H1 (cell line): ENCODE measurements at places on chromosomes 4 and X. TPM values are rescaled to one million over a fixed set of nuclear protein-coding genes. Genes with fewer than 3 reads are reported as not detected.

DNA sequence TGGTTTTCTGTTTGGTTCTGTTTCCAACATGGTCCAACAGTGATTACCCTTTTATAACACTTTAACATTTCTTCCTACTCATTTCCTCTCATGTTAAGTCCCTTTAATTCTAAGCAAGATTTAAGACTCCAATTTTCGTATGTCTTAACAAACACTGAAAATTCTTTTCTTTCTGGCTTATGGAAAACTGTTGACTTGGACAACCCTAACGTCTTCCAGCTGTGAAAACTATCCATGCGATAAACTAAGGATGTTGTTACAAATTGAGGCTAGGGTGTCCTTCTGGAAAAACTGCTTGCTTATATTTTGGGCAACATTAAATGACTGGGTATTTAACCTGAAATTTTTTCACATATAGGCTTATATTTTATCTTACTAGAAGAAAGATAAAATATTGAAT lies 33.9 kb upstream of the RTL3 start:
- no peak for DNase-seq

GRCh38 chrX:77276742-77277141 lies 170.4 kb upstream of the FGF16 start:
- DNase-seq, result no peak

Gene NDST4
- 0.02 TPM in 1 of 2 replicates, not detected in the other for polyA plus RNA-seq

Gene TLR3
- polyA plus RNA-seq, result 0.72 and 1.00 TPM in 2 replicates

- no peak for DNase-seq
Measured at GRCh38 chrX:47662144-47662657, 3.2 kb upstream of the UXT start.

- no peak for DNase-seq
Measured at GRCh38 chr4:61921920-61922319, 721.8 kb downstream of the ADGRL3 start.

GRCh38 chr4:156109943-156110900 lies 156.6 kb upstream of the CTSO start:
- no peak for DNase-seq

DNA sequence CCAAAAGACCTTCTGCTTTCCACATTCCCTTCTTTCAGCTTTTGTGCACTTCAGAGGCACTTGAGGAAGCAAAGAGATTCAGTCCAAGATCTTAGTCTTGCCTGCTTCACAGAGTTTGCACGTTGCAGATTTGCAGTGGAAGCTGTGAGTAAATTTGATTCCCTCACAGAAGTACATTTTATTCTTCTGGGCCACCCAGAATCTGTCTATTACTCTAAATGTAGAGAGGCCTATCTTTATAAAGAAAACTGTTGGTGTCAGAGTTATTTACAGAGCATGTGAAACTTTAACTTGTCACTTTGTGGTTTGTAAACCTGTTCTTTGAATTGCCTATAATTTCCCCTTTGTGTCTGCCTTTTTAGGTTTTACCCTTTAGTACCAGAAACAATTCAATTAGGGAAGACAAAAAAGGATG lies 15.5 kb downstream of the SPRY1 start:
- no peak for DNase-seq

DNA sequence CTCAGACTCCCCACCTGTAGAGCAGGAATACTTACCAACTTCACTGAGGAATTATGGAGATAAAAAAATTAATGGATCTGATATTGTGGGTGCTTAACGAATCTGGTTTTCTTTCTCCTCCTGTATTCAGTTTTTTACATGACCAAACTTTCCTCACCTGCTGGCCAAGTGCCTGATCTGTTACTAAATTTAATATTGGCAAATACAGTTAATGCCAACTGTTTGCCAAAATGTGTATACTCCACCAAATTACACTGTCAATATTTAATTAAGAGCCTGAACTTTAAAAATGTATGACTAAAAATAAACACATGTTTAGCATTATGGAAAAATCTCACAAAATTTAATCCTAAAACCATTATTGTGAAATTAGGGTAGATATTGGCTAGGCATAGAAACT lies 3.3 kb downstream of the PGRMC2 start:
- no peak for DNase-seq

Gene MAGEC3
- not detected in 2 replicates for polyA plus RNA-seq

Gene TEX11
- polyA plus RNA-seq, result 0.05 and 0.11 TPM in 2 replicates

Gene HOPX
- polyA plus RNA-seq, result not detected in 2 replicates

Gene ZFP92
- 0.14 and 0.17 TPM in 2 replicates for polyA plus RNA-seq

DNA sequence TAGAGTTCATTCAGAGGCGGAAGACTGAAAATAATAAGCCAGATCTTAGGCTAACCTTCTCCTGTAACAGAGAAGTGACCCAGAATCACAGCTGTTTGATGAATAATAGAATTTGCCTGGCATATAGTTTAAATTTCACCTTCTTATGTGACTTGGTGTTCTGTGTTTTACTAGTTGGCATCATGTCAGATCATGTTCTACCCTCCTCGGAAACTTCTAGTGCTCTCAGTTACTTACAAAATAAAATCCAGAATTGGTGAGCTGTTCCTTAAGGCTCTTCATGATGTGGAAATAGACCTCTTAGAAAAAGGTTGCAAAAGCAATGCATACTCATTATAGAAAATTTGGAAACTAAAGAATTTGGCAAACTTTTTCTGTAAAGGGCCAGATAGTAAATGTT lies 31.1 kb downstream of the TMEM164 start:
- no peak for DNase-seq

- no peak for DNase-seq
Measured at GRCh38 chr4:182969651-182970279, 52.6 kb upstream of the DCTD start.

GRCh38 chr4:139838811-139839210 lies 173.2 kb downstream of the MGST2 start:
- no peak for DNase-seq

Gene ARL9
- 0.31 and 0.60 TPM in 2 replicates for polyA plus RNA-seq

- DNase-seq, result no peak
Measured at GRCh38 chr4:159743971-159744370, 641.1 kb downstream of the RAPGEF2 start.

GRCh38 chr4:55172694-55173287 lies 47.4 kb upstream of the KDR start:
- no peak for DNase-seq

- DNase-seq, result no peak
Measured at GRCh38 chr4:26829018-26829417, 31.6 kb upstream of the STIM2 start.
